Stimulated activated CD8-positive, alpha-beta memory T cell treated with anti-CD3 and anti-CD28 coated beads, Interleukin-2, amount 100 ng/mL, for 1 hour (primary cell): ENCODE measurements at places on chromosomes 7 and 10.

- no peak for DNase-seq
Measured at GRCh38 chr10:97000487-97001182, 168.5 kb downstream of the LCOR start.

DNA sequence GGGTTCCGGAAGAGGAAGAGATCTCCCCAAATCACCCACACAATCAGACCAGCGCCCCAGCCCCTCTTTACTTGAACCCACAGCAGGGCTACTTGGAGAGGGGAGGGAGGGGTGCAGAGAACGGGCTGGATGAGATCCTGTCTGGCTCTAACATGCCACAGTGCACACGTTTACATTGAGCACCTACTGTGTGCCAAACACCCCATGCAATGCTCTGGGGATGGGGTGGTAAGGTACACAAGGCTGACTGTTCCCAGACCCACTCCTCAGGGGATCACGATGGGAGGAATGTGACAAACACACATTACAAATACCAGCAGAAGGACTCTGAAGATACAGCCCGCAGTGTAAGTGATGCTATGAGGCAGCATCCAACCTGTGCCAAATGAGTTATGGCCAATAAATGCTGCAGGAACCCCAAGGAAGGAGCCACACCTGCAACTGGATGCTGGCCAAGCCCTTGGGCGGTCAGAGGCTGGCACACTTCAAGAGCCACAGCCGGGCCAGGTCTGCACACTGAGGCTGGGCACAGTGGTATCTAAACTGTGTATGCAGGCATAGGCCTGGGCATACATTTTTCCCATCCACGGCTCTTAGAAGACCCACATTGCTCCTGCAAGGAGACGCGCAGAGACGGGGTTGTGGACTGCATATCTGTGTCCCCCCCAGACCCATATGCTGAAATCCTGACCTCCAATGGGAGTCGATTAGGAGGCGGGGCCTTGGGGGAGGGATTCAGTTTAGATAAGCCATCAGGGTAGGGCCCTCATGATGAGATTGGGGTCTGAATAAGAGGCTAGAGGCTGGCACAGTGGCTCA, 6.4 kb downstream of the SPOCK2 start:
- no peak for DNase-seq

DNA sequence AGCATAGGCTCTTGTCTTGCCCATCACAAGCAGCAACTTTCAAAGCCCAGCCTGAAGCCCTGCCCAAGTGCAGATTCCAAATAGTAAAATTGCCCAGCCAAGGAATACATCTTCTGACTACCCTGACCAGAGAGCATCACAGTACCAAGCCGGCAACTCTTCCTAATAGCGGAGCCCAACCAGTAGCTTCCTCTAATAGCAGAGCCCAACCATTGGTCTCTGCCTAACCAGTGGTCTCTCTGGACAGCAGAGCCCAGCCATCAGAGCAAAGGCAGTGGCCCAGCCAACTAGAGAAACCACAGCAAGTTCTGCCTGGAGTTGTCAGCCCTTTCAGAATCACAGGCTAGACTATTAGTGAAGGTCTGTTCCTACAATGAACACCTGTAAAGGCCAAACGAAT, 285.6 kb downstream of the HGF start:
- no peak for DNase-seq

DNA sequence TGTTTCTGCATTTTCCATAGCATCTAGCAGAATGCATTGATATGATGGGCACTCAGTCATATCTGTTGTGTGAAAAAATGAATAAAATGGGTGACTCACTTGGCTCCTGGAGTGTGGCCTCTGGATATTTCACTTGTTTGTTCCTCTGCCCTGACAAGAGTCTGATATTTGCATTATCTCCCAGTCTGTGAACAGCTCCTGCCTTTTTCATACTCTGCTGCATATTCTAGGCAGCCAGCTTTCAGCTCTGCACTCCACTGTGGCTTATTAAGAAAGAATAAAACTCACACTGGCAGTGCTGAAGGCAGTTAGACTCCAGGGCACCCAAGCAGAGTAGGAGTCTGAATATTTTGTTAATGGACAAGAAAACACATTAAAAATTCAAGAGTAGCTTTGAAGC, 623.9 kb downstream of the SORCS1 start:
- DNase-seq = no peak

DNA sequence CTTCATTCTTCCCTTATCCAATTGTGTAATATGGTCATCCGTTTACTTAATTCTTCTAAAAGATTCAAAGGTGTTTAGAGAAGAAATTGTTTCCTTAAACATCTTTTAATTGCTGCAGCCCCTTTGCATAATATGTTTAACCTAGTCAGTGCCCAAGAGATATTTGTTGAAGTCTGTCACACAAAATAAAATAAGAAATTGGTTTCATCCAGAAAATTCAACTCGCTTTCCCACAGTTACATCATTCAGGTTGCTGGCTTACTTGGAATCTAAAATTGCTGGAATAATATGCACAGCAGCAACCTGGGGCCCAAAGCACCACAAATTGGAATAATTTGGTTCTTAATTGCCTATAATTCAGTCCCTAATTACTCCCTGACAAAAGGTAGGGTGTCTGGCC, 155.1 kb upstream of the ETV1 start:
- DNase-seq = no peak
